ENCODE measurements at places on chromosomes 12 and 14.

GRCh38 chr12:120846721-120847120 is 57.4 kb downstream of the SPPL3 start:
- no peaks in the 10 kb centered on the region for H3K36me3 ChIP-seq
- peak; percentile 37 for DNase-seq
- no peaks in the 10 kb centered on the region for H3K4me1 ChIP-seq
- H3K27ac ChIP-seq, result no peak overlapping the region
- H3K27me3 ChIP-seq, result no peaks in the 10 kb centered on the region
- H3K4me3 ChIP-seq, result no peak overlapping the region

GRCh38 chr12:125683748-125684381 is 618.6 kb downstream of the AACS start:
- H3K36me3 ChIP-seq, result no peaks in the 10 kb centered on the region
- no peak overlapping the region for H3K4me3 ChIP-seq
- H3K27ac ChIP-seq, result no peak overlapping the region
- no peak for DNase-seq
- H3K4me1 ChIP-seq, result no peaks in the 10 kb centered on the region

GRCh38 chr12:78396538-78396937 is 468.0 kb upstream of the SYT1 start:
- no peaks in the 10 kb centered on the region for H3K27me3 ChIP-seq
- DNase-seq, result no peak
- H3K4me1 ChIP-seq, result no peaks in the 10 kb centered on the region
- H3K27ac ChIP-seq, result no peak overlapping the region

DNA sequence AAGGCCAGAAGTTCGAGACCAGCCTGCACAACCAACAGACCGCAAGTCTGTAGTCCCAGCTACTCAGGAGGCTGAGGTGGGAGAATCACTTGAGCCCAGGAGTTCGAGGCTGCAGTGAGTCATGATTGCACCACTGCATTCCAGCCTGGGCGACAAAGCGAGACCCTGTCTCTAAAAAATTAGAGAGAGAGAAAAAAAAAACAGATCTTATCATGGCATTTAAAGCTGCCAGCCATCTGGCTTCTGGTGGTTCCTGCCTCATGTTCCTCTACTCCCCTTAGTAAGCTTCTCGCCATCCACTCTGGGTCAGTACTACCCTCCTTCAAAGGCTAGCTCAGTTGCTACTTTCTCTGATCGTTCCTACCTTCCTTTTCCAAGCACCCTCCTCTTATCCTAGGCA is 16.1 kb downstream of the CLSTN3 start:
- H3K4me3 ChIP-seq, result no peak overlapping the region
- H3K4me1 ChIP-seq, result no peaks in the 10 kb centered on the region
- H3K36me3 ChIP-seq, result peaks cover 38% of the 10 kb centered on the region
- DNase-seq, result no peak
- H3K27ac ChIP-seq, result no peak overlapping the region

GRCh38 chr14:99982537-99983250 is 82.5 kb upstream of the EVL start:
- H3K4me3 ChIP-seq, result no peak overlapping the region
- no peak overlapping the region for H3K27ac ChIP-seq
- no peaks in the 10 kb centered on the region for H3K4me1 ChIP-seq
- H3K36me3 ChIP-seq, result no peaks in the 10 kb centered on the region
- peak; percentile 77 for DNase-seq

GRCh38 chr12:99005601-99006000 is 360.5 kb downstream of the APAF1 start:
- H3K27me3 ChIP-seq, result no peaks in the 10 kb centered on the region
- no peak overlapping the region for H3K4me3 ChIP-seq

DNA sequence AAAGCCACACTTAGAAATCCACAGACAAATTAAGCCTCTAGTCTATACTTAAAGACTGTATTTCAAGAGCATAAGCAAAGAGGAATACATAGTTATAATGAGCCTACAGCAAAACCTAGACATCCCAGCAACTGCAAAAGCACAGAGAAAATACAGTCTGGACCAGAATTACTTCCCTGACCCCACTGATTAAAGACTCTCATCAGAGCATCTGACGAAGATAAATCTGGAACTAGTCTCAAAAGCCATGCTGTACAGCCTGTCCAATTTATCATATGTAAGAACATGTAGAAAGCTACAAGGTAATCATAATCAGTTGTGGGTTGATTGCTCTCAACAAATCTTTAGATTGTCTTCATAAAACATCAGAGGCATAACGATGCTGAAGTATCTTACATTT is 285.1 kb upstream of the CAND1 start:
- no peak for DNase-seq
- no peaks in the 10 kb centered on the region for H3K27me3 ChIP-seq
- no peak overlapping the region for H3K27ac ChIP-seq
- H3K4me3 ChIP-seq, result no peak overlapping the region
- no peaks in the 10 kb centered on the region for H3K4me1 ChIP-seq

DNA sequence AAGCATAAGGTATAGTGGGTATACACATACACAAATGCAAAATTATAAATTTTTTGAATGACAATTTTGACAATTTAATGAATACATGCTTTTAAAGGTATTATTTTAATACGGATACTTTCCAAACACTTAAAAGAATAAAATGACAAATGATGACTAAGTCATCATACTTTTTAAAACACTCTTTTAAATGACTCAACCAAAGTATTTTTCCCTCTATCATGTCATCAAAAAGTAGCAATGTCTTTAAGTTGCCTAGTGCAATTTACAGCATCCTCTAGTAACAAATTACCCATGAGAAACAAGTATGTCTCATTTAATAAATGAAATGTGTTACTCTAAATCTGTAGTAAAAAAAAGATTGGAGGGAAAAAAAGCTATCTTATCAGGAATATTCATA is 73.3 kb downstream of the RPS6KA5 start:
- H3K27ac ChIP-seq, result no peak overlapping the region
- no peaks in the 10 kb centered on the region for H3K27me3 ChIP-seq
- DNase-seq, result no peak

DNA sequence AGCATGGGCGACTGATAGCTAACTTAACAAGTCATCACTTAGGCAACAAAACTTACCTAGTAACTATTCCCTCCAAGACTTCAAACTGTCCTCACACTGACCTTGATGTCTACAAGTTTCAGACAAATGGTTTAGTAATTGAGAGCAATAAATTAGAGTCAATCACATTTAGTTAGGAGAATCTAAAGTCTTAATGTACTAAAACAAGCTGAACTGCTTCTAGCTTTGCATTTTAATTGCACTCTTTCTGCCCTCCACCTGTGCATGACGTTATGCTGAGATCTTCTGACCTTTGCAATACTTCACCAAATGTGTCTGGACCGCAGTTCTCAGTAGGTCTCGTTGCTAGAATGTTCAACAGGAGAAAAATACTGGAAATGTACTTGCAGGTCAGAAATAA is 158.0 kb downstream of the PIK3C2G start:
- H3K4me1 ChIP-seq, result no peaks in the 10 kb centered on the region
- no peak for DNase-seq
- no peak overlapping the region for H3K4me3 ChIP-seq
- no peaks in the 10 kb centered on the region for H3K36me3 ChIP-seq
- H3K27ac ChIP-seq, result no peak overlapping the region

DNA sequence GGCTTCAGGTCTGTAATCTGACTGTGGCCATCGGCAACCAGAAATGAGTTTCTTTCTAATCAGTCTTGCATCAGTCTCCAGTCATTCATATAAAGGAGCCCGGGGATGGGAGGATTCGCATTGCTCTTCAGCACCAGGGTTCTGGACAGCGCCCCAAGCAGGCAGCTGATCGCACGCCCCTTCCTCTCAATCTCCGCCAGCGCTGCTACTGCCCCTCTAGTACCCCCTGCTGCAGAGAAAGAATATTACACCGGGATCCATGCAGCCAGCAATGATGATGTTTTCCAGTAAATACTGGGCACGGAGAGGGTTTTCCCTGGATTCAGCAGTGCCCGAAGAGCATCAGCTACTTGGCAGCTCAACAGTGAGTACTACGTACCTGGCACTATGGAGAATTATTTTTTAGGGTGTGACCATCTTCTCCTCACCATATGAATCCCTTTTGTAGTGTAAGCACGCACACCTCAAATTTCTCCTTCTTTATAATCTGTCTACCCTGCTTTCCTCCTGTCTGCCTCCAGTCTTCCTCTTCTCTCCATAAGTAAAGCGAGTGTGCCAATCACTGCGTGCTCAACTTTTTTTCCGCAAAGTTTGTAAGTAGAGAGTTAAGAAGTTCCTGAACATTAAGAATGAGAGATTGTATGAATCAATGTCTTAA is at the start of gene TPH2:
TPH2 (plus strand) TSS at position 118 of the 658 bp plus-strand sequence; CDS start at position 260, 142 bp downstream.
- H3K27me3 ChIP-seq, result no peaks in the 10 kb centered on the region
- H3K36me3 ChIP-seq, result no peaks in the 10 kb centered on the region
- H3K4me1 ChIP-seq, result no peaks in the 10 kb centered on the region

- peaks cover 19% of the 10 kb centered on the region for H3K4me1 ChIP-seq
- peak overlapping the region; percentile 94 for H3K4me3 ChIP-seq
- no peaks in the 10 kb centered on the region for H3K27me3 ChIP-seq
- H3K27ac ChIP-seq, result no peak overlapping the region
- no peak for DNase-seq
- H3K36me3 ChIP-seq, result peaks cover 39% of the 10 kb centered on the region
These were observed 911 bp downstream of the CALCOCO1 start for GRCh38 chr12:53726341-53726740.

GRCh38 chr12:132445884-132446632 is 43.9 kb upstream of the FBRSL1 start:
- peak overlapping the region; percentile 84 for H3K27ac ChIP-seq
- peak overlapping the region; percentile 32 for H3K4me3 ChIP-seq
- H3K4me1 ChIP-seq, result peaks cover 63% of the 10 kb centered on the region
- DNase-seq, result peak; percentile 79
- H3K36me3 ChIP-seq, result no peaks in the 10 kb centered on the region

DNA sequence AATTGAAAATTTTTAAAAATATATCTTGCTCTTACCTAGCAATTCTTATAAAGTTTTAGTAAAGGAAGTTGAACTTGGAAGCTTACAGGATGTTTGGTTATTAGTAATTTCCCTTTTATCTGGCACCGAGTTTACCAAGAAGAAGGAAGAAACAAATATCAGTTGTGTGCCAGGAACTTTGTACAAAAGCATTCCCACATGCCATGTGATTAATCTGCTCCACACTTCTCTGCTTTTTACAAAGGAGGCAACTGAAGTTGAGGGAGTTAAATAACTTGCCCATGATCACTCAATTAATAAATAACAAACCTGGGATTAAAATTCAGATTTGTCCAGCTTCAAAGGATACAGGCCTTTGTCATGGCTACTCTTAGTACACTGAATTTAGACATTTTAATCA is 122.5 kb upstream of the BCAT1 start:
- H3K36me3 ChIP-seq, result no peaks in the 10 kb centered on the region
- no peak overlapping the region for H3K27ac ChIP-seq
- H3K27me3 ChIP-seq, result no peaks in the 10 kb centered on the region
- H3K4me3 ChIP-seq, result no peak overlapping the region
- peak; percentile 29 for DNase-seq

DNA sequence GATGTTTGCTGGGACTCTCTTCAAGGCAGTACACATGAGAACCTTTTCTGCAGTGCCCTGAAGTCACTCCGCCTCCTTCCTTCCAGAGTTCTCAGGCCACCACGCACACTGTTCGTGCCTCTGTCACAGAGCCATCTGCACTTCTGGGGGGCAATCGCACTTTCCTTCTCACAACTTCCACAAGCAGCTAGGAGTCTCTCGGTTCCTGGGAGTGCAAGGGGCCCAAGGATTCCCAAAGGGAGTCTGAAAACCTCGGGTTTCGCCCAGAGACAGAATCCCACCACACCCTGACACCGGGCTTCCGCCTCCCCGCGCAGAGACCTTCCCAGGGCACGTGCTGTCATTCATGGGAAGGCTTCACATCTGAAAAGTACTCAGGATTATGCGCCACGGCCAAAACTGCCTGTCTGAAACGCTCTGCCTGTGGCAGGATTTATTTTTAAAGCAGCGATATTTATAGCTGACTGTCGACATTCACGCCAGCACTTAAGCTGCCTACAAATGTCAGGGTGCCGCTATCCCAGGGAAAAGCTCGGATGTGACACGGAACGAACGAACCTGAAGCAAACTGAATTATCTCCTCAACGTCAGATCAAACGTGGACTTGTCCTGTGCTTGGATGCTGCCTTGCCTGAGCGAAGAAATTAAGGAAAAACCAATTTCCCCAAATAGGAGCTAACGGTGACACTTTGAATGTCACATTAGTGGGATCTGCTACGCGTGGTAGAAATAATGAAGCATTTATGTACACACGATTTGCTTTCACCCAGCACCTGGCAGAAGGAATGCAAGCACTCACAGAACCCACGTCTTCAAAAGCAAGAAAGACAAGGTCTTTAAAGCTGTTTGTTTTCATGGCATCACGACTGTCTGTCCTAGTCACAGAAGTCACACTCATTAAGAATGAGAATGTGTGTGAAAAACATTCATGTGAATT is 154.0 kb downstream of the PIWIL1 start:
- no peaks in the 10 kb centered on the region for H3K36me3 ChIP-seq
- H3K4me1 ChIP-seq, result peaks cover 2% of the 10 kb centered on the region
- no peak for DNase-seq

DNA sequence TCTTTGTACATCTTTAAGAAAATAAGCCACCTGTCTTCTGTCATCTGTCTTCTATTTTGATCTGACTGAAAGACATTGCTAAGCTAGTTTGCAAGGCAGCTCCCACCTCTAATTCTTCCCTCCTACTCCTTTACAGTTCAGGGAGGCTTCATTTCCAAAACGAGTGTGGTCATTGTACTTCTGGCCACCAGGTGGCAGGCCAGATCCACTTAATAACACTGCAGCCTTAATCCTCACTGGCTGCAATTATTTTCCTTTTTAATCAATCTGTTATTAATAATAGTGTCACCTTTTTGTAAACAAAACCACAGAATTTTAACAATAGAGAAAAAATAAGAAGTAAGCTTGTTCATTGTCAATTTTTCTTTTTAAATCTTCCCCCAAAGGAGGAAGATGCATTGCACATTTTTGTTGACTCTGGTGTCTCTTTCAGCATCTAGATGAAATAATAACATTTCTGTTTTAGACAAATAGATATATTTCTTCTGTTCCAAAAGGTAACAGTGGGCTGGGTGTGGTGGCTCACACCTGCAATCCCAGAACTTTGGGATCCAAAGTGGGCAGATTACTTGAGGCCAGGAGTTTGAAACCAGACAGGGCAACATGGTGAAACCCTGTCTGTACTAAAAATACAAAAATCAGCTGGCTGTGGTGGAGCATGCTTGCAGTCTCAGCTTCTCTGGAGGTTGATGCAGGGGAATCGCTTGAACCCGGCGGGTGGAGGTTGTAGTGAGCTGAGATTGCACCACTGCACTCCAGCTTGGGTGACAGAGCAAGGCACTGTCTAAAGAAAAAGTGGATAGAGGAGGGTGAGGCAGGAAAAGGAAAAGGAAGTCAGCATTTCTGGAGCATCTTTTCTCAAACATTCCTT is 23.3 kb downstream of the GABARAPL1 start:
- H3K4me1 ChIP-seq, result no peaks in the 10 kb centered on the region
- peak; percentile 44 for DNase-seq
- H3K4me3 ChIP-seq, result no peak overlapping the region
- H3K27ac ChIP-seq, result no peak overlapping the region
- no peaks in the 10 kb centered on the region for H3K27me3 ChIP-seq
- no peaks in the 10 kb centered on the region for H3K36me3 ChIP-seq

All from muscle of leg (tissue), 16 donors.